ENCODE measurements at places on chromosomes 1 and 21.

DNA sequence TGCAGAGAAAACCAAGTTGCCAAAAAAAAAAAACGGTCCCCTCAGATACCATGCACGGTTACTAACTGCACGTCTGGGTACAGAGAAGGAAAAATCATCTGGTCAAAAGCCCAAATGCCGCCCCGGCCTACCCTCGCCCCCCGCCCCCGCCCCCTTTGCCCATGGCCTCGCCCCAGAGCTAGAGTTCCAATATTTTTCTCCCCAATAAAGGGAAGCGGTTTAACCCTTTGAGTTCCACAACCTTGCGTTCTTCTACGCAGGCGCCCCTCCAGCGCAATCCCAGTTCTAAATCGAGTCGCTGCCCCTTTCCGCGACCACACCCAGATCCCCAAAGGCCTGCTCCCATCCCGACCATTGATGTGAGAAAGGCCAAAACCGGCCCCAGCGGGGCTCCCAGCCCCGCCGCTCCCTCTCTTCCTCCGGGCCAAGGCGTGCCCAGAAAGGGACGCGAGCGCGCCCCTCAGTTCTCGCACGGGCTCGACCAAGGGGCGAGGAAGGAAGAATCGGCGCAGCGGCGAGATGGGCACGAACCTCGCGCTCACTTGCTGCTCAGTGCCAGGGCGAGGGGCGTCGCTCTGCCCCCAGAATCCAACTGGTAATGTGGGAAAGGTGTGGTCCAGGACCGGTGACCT lies 797 bp downstream of the WDR47 start:
- no peak for DNase-seq

DNA sequence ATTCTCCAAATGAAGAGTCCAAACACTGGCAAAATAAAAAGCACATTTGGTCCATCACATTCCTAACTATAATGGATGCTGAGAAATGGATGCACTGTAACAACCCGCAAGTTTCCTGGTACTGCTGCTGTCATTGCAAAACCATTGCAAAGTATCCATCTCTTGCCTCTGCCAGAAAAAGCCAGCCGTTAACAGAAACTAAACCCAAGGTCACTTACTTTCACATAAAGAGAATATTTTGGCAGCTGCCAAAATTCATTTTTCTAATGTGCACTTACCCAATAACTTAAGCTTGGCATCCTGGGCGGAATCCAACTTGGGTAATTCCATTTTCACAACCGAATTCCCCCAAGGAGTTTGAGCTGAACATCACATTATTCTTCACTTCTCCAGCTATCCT lies 77.0 kb upstream of the LRRC8D start:
- no peak for DNase-seq

DNA sequence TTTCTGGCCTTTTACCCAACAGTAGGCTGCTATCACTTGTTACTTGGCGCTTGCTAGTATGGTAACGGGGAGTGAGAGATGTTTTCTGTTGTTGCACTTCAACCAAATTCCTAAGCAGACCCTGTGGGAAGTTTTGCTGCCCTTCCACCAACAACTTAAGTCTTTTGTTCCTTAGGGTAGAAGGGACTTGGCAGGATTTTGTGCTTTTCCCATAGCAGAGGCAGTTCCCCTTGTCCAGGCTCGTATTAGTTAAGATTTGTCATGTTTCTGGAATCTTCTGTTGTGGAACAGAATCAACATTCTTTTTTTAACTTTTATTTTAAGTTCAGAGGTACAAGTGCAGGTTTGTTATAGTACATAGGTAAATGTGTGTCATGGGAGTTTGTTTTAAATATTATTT lies 73.2 kb upstream of the SGIP1 start:
- DNase-seq, result no peak

- DNase-seq, result no peak
Measured at GRCh38 chr1:198534548-198535418, 5.7 kb downstream of the ATP6V1G3 start.

DNA sequence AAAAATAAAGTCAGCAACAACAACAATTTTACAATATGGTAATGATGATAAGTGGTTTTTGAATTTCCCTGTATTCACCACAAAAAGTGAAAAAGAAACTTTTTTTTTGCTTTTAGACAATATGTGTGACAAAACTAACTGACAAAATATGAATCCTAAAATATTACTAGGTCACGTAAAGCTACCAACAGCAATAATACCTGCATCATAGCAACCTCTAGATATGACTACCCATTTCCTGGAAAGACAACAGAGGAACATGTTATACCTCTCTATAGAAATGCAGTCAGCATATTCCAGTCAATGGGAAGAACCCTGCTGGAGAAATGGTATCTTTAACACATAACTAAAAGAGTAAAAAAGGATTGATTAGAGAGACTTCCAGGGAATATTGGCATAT lies 73.7 kb downstream of the PDE4B start:
- no peak for DNase-seq

All from GDM1 (cell line).